Stimulated activated naive CD4-positive, alpha-beta T cell (primary cell): ENCODE measurements at places on chromosomes 16 and 17.

GRCh38 chr17:12406623-12407215 is 259.0 kb upstream of the MYOCD start:
- no peak for DNase-seq

DNA sequence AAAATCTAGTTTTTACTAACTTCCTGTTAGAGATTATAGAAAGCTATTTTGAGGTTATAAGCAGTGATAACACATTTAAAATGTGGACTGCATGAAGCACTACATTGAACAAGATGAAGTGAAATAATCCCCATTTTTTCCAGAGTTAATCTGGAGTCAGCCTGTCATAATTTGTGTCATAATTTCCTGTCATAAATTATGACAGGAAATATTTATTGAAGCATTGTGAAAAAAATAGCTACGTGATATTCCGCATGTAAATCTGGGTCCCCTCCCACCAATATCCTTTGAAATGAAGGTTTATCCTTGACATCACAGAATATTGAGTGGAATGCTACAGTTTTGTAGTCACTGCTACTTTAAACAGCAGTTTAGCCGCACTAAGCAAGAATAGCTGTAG is 40.1 kb downstream of the OMG start:
- DNase-seq: no peak

GRCh38 chr17:51935477-51935876 is 223.0 kb downstream of the CA10 start:
- DNase-seq: no peak

GRCh38 chr16:83098536-83098935 is 471.8 kb downstream of the CDH13 start:
- DNase-seq: no peak
